ENCODE measurements at places on chromosomes 5 and 9. TPM values are rescaled to one million over a fixed set of nuclear protein-coding genes. Genes with fewer than 3 reads are reported as not detected.
A peak's percentile ranks its signal among the peaks of the same experiment; 100 is the strongest.

- DNase-seq: no peak
These were observed 142.4 kb downstream of the YIPF5 start for GRCh38 chr5:144028058-144028457.

DNA sequence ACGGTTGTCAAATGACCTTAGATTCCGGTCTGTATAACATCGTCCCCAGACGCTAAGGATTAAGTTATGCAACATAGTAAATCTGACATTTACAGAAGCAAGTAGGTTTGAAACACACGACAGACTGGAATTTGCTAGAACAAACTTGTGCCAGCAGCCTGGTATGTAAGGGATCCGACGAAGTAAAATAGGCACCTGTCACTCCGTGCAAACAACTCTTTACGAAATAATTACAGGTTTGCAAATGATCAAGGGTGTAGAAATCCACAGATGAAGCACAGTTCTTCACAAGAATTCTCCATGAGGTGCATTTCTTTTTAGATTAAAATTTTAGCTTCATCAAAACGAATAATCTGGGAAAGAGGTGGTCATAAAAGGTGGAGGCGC lies 508 bp downstream of the MOCS2 start:
- no peak for DNase-seq

DNA sequence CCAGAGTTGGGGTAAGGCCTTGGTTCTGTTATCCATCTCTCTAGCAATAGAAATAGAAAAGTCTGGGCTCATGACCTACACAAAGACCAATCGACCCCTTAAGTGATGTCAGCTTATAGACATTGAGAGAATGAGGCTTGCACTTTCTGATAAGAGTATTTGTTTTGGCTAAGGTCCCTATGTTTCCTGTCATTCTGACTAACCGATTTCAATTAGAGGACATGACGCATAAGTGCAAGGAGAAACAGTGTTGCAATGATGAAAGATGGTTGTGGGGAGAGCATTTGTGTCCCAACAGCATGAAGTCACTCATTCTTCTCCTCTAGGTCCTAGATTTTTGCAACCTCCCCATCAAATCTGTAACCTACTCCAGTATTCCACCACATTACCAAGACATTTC lies 255.1 kb downstream of the MAT2B start:
- DNase-seq: no peak

GRCh38 chr9:137446851-137447471 lies 5.8 kb upstream of the ENTPD8 start:
- DNase-seq: peak; percentile 65

DNA sequence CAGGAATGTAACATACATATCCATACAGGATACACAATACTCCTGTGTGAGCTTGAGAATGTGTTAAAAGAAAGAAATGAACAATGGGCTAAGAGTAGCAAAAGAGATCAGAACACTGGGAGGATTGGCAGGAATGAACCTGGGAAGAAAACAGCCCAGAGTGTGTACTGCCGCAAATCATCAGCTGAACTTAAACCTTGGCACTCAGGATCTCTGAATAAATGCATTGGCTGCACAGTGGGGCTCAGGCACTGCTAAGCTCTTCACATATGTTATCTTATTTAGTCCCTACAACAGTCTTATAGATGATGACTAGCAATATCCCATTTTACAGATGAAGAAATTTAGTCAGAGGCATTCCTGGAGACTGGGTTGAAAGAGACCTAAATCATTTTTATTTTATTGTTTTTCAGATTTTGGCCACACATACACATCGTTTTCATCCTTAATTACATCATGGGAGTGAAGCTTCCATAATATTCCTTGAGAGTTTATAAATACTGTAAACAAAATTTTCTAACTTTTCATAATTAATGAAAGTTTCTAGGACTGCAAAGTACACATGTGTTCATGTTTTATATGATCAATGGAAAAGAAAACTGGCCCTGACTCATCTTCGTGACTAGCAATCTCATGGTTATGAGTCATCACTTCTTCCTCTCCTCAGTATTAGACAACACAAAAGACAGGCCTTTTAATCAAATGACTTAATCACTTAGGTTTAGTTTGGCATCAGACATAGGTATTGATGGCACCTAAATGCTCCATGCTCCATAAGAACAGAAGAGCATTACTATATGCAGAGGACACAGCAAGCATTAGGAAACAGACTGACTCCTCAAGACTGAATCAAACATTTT lies 59.2 kb downstream of the CDH18 start:
- DNase-seq: no peak

GRCh38 chr9:35726931-35727330 lies 5.1 kb downstream of the TLN1 start:
- DNase-seq: no peak

GRCh38 chr9:110655754-110656641 lies 12.6 kb upstream of the MUSK start:
- peak; percentile 81 for DNase-seq

DNA sequence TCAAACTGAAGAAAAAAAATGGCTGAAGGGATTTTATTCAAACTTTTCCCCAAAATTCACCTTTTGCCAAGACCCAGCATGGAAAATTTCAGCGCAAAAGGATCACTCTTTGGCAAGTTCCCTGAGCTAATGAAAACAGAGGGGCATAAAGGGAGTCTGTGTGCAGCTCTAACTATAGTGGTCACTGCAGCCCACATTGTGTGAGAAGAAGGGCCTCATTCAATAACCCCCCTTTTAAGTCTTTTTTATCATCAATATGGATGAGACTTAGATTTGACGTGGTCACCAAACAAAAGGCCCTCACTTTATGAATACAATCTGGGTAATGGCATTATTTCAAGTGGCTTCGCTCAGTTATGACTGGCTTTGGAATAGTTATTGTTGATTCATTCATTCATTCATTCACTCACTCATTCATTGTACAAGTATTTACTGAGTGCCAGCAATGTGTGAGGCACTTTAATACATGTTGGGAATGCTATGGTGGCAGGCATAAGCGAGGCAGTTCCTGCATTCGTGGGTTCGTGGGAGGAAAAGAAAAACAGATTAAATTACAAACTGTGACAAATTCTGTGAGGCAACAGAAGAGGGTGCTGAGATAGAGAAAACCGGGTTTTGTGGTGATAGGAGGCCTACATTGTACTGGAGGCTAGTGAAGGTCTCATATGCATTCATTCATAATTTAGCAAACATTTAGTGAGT lies 145.7 kb upstream of the KLF4 start:
- DNase-seq: no peak

- DNase-seq: no peak
These were observed 42.8 kb upstream of the IL6ST start for GRCh38 chr5:56037531-56038010.

GRCh38 chr5:176169393-176170063 lies 68.7 kb upstream of the SIMC1 start:
- DNase-seq: no peak

GRCh38 chr9:127081250-127082185 lies 40.9 kb downstream of the ANGPTL2 start:
- no peak for DNase-seq

GRCh38 chr5:118863345-118863744 lies 125.0 kb downstream of the DTWD2 start:
- no peak for DNase-seq

DNA sequence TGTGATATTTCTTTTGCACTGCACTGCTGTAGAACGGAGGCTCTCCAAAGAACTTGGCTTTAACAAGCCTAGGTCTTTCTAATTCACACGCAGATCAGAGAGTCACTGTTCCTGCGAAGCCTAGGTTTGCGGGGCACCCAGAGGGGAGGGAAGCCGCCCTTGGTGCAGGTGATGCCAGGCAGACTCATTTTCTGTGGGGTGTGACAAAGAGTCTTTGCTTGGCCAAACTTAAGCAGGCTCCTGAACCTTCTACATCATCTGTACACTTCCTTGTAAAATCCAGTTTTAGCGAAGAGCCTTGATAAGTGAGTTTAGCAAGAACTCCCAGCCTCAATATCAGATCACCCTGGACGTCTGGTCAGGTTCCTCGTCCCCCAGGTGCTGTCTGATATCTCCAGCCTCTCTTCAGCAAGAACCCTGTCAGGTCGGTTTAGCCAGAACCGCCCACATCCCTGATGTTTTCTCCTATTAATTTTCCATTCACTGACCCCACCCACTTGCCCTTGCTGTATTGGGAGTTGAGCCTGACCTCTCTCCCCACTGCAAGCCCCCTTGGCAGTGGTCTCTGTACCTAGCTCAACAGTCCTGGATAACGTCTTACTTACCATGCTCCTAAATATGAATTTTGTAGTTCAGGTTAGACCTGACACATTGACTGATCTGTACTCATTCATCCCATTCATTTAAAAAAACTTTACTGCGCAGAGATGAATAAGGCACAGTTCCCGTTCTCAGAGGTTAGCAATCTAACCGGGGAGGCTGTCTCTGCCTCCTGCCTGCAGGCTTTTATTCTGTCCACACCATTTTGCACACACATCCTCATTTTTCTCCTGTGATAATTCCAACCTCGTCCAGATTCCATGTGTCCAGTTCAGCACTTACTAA lies 880 bp upstream of the UBAC1 start:
- no peak for DNase-seq

GRCh38 chr9:37174247-37174646 lies 53.9 kb downstream of the ZCCHC7 start:
- no peak for DNase-seq

- DNase-seq: no peak
These were observed 2.9 kb upstream of the NPDC1 start for GRCh38 chr9:137048655-137049543.

- no peak for DNase-seq
These were observed 525.6 kb upstream of the SEMA6A start for GRCh38 chr5:117100176-117100575.

GRCh38 chr5:68331192-68332079 lies 115.9 kb downstream of the PIK3R1 start:
- DNase-seq: no peak

GRCh38 chr9:37060833-37061232 lies 26.8 kb upstream of the PAX5 start:
- no peak for DNase-seq

- no peak for DNase-seq
These were observed 10.6 kb downstream of the EGFL7 start for GRCh38 chr9:136673088-136673974.

TMEM8B gene
- 9.9 TPM for total RNA-seq

TPM2 gene
- total RNA-seq: 58.0 TPM

RASEF gene
- total RNA-seq: 6.2 TPM

PCDHB4 gene
- total RNA-seq: 1.8 TPM

FST gene
- total RNA-seq: 6.2 TPM

FAM221B gene
- total RNA-seq: not detected

DMXL1 gene
- total RNA-seq: 79.1 TPM

ENTR1 gene
- total RNA-seq: 93.0 TPM

NR5A1 gene
- total RNA-seq: not detected

INSYN2B gene
- 0.68 TPM for total RNA-seq

SWI5 gene
- total RNA-seq: 22.8 TPM

Measured in suprapubic skin (tissue), 4 donors.